GM12892 (cell line): ENCODE measurements at places on chromosomes 13 and 19.

- DNase-seq = no peak
Measured at GRCh38 chr19:1373534-1374249, 10.0 kb upstream of the NDUFS7 start.

- no peak for DNase-seq
Measured at GRCh38 chr19:16325641-16326400, 1.2 kb downstream of the KLF2 start.

DNA sequence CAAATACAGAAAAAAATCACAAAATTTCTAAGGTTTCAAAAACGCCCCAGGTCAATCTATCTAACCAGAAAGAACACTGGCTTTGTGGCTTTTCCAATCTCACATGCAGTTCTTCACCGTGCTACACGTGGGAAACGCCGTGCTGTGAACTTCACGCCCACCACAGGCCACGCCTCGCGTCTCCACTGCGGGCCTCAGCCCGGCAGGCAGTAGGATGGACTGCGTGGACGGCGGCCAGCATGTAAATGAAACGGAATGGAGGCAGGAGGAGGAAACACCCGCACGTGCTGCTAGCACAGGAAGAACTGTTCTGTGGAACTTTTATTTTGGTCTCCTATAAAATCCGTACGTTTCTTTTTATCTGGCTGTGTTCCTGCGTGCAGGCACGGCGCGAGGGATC, 23.8 kb downstream of the ZNF787 start:
- DNase-seq = no peak

- DNase-seq = no peak
Measured at GRCh38 chr13:27170221-27170515, 1.4 kb downstream of the USP12 start.

DNA sequence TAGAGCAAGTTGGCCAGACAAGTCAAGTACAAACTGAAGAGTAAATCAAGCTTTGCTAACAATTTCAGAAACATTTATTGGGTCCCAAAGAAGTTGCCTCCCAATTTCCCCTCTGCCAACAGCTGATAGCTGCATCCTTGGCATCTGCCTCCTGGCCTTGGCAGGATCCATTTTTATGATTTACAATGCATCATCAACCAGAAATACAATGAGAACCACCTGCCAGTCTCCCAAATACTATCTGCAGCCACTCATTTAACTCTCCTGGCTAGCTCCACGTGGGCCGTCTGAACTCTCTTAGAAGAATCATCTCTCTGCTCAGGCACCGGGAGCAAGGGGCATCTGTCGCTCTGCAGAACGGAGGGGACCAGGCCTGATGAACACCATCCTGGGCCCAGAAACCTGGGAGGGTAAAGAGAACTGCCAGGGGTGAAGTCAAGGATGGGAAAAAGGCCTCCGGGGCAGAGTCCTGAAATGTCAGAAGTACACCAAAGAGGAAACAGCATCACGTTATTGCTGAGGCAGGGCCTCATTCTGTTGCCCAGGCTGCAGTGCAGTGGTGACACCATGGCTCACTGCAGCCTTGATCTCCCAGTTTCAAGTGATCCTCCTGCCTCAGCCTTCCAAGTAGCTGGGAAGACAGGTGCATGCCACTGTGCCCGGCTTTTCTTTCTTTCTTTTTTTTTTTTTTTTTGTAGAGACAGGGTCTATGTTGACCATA, 2.6 kb downstream of the LONP1 start:
- no peak for DNase-seq

DNA sequence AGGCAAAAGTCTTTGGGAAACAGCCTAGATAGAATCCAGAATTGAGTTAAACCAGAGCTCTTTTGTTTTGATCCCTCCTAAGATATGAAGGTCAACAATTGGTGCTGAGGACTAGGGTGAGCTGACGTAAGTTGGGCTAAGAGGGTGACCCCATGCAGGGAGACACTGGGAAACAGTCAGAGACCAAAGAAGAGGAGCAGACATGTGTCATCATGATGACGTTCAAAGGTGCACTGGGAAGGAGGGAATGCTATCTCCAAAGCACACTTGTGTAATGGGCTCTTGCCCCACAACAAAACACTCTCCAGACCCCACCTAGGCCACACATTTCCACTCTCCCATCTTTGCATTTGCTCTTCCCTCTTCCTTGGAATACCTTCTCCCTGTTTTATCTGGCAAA, 481.4 kb downstream of the COG6 start:
- DNase-seq = no peak

- no peak for DNase-seq
Measured at GRCh38 chr13:29978211-29978610, 127.8 kb upstream of the UBL3 start.

DNA sequence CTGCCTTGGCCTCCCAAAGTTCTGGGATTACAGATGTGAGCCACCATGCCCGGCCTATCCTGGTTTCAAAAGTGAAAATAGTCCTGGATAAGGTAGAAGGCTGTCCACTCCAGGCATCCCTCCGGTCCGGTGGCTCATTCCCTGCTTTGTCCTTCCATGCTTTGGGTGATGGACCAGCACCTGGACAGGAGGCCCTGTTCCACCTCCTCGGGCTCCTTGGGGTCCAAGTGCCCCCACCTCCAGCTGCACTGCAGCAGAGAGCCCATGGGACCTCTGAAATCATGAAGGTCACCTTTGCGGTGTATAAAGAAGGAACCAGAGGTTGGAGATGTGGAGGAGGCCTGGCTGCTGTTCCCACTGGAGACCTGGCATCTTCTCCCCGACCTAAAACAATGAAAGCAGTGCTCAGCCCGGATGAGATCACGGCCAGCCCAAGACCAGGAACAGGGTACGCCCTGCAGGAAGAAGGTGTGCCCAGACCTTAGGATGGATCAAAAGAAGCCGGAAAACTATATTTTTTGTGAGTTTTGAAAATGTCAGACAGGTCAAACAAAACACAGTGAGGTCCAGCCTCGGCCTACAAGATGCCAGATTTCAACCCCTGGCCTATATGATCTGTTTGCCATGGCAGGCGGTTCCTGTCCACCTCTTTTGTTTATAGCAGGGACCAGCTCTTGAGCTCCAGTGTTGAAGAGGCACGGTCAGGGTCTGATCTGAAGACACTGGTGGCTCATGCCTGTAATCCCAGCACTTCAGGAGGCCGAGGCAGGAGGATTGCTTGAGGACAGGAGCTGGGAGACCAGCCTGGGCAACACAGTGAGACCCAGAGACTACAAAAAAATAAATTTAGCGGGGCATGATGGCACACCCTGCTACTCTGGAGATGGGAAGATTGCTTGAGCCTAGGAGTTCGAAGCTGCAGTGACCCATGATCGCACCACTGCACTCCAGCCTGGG, 5.8 kb downstream of the LSR start:
- DNase-seq = no peak

DNA sequence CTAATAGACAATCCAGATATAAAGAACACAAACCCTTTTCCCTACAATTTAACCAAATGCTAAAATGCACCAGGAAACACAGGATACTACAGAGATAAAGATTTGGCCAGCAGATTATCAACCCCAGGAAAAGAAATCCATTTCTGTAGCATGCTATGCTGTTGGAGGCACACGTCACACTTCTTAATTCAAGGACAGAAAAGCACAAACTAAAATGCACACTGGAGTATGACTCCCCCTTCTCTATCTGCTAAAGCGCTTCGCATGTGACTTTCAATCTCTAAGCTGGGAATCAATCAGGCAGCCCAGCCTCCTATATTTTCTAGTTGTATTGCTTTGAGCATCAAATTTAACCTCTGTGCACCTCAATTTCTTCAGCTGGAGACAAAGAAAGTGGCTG, 22.2 kb downstream of the ABCC4 start:
- no peak for DNase-seq

DNA sequence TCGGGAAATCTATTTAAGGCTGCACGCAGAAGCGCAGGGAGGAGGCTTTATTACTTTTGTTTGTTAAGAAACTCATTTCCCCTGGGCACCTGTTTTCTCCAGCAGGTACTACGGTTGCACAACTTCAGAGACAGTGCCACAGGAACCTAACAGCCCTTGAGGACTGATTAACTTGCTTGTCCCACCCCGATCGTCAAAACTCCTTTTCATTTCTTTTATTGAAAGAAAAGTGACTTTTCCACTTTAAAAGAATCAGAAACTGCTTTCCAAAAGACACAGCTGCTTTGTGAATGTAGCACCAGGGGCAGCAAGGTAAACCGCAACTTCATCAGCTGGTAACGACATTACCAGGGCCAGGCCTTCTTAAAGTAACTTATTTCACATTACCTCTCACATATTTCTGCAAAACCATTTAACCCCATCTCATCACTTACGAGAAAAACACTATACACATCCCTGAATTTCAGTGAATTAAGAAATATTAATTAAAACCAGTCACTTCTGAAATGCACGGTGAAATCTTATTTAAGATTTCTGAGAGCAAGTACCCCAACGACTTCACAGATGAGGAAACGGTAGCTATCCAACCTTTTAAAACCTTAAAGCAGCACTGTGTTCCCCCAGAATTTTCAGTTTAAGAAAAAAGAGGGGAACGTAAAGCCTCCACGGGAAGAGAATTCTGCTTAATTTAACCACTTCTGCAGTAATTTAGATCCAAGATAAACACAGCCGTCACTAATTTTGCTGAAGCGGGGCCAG, 1.4 kb downstream of the ANKRD10 start:
- no peak for DNase-seq

GRCh38 chr19:2607712-2608601, 94.5 kb downstream of the GNG7 start:
- DNase-seq = no peak

DNA sequence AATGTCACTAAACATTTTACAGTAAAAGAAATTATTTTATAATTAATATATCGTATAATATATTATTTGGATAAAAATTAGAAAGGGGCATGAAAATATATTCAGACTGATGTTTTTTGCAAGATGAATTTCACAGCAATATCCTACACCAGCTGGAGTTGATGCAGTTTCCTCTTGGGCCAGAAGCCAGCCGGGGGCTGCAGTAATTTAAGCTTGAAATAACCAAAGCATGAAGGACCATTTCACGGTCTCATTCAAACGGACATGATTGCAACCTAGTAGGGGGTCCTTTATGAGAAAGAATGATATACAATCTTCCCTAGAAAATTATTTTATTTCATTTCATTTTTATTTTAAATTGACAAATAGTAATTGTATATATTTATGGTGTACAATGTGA, 797.2 kb upstream of the PCDH9 start:
- DNase-seq = no peak

- no peak for DNase-seq
Measured at GRCh38 chr13:93377196-93377595, 150.6 kb downstream of the GPC6 start.

GRCh38 chr19:38062959-38063761, 156.2 kb downstream of the SIPA1L3 start:
- DNase-seq = no peak

GRCh38 chr13:45604892-45605291, 10.6 kb downstream of the ERICH6B start:
- DNase-seq = no peak

GRCh38 chr13:106498571-106498970, 36.9 kb downstream of the EFNB2 start:
- DNase-seq = no peak

DNA sequence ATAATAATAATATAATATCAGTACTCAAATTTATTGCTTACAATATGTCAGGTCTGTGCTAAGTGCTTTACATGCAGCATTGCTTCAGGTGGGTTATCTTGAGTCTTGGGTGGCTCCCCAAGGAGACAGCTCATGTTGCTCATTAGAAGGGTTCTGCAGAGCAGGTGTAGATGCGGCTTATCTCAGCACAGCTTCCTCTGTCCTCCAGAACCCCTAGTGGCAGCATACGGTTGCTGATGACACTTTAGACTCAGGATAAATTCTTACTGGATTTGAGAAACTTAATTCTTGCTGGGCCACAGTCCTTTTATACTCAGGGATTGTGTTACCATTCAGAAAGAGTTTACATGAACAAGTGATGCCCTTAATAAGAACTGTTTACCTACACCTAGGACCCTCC, 8.9 kb downstream of the COG3 start:
- no peak for DNase-seq

GRCh38 chr19:33634361-33635091, 12.8 kb downstream of the CHST8 start:
- no peak for DNase-seq
